Neural crest cell (in vitro differentiated cells): ENCODE measurements at places on chromosomes 2 and 18.

GRCh38 chr2:119066272-119066804, 92.2 kb downstream of the C1QL2 start:
- DNase-seq = no peak
- peaks cover 15% of the 10 kb centered on the region for H3K27me3 ChIP-seq
- no peak overlapping the region for H3K27ac ChIP-seq
- H3K4me1 ChIP-seq = no peaks in the 10 kb centered on the region

DNA sequence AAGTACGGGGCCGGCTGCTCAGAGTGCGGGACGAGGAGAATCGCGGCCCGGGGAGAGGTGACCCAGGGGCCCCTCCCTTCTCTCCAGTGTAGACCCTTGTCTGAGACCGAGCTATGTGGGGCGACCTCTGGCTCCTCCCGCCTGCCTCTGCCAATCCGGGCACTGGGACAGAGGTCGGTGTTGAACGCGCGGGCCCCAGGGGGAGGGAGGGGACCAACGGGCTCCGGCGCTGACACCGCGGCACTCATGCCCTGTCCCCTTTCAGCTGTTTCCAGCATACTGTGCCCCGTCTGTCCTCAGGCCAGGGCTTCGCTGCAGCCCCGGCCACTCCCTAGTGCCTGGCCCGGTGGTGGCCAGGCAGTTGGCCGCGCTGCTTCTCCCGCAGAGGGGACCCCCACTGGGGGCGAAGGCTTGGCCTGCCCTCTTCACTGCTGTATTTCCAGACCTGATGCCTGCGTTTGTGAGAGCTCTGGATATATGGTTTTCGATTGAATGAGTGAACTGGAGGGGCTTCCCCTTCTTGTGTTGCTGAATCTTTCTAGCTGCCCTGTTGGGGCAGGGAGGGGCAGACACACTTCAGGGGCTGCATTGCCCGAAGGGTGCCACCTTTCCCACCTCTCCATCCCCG, 809 bp downstream of the DBI start:
- H3K4me3 ChIP-seq = peak overlapping the region; percentile 100
- peak overlapping the region; percentile 95 for H3K27ac ChIP-seq
- H3K27me3 ChIP-seq = no peaks in the 10 kb centered on the region

DNA sequence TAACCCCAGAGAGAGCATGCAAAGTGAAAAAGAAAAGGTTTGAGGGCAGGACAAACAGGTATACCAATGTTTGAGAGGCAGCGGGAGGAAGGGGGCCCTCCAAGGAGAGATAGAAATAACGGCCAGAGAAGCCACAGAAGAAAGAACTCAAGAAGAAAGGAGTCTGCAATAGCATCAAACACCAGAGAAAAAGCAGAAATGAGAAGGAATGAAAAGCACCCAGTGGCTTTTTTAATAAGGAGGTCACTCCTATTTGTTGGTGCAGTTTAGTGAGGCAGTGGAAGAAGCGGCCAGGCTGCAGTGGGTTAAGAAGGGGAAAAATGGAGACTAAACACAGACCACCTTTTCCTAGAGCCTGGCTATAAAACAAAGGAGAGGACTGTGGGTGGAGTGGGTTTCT, 177.2 kb downstream of the THADA start:
- H3K4me3 ChIP-seq = no peak overlapping the region
- peaks cover 6% of the 10 kb centered on the region for H3K36me3 ChIP-seq
- peaks cover 33% of the 10 kb centered on the region for H3K4me1 ChIP-seq
- no peaks in the 10 kb centered on the region for H3K27me3 ChIP-seq

- H3K4me1 ChIP-seq = peaks cover 23% of the 10 kb centered on the region
- peaks cover 3% of the 10 kb centered on the region for H3K36me3 ChIP-seq
- DNase-seq = peak; percentile 10
- no peaks in the 10 kb centered on the region for H3K27me3 ChIP-seq
Measured at GRCh38 chr18:26804519-26804918, 61.0 kb downstream of the AQP4 start.
